Stimulated activated CD8-positive, alpha-beta memory T cell treated with anti-CD3 and anti-CD28 coated beads, Interleukin-4, amount 100 ng/mL, for 4 hours (primary cell): ENCODE measurements at places on chromosomes 4 and X.

GRCh38 chrX:17737986-17738713, 857 bp downstream of the SCML1 start:
- DNase-seq, result no peak

- DNase-seq, result no peak
Measured at GRCh38 chrX:40096395-40097091, 1.2 kb downstream of the BCOR start.

GRCh38 chr4:175253184-175253902, 335.2 kb downstream of the ADAM29 start:
- DNase-seq, result no peak

DNA sequence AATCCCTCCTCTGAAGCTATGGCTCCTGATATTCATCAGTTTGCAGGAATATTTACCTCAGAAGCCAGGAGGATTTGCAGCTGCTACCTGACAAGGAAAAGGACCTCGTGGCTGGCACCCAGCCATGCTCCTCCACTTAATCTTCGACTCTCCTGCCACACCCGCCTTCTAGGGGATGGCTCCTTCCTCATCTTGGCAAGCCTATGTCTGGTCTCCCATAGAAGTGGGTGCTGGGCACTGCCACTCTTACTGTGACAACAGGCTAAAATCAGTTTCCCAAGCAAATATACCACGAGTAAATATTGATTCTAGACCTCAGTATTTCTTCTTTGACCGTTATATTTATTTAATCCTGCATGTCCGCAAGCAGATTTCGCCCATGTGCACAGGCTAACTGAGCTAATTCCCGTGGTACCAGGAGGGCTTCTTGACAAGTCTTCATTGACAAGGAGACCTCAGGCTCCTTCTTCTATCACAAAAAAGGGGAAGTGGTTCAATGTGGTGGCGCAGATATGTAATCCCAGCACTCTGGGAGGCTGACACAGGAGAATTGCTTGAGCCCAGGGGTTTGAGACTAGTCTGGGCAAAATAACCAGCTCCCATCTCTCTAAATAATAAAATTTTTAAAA, 52.6 kb upstream of the DCTD start:
- DNase-seq, result no peak

GRCh38 chr4:62627141-62627540, 1427.0 kb downstream of the ADGRL3 start:
- DNase-seq, result no peak

DNA sequence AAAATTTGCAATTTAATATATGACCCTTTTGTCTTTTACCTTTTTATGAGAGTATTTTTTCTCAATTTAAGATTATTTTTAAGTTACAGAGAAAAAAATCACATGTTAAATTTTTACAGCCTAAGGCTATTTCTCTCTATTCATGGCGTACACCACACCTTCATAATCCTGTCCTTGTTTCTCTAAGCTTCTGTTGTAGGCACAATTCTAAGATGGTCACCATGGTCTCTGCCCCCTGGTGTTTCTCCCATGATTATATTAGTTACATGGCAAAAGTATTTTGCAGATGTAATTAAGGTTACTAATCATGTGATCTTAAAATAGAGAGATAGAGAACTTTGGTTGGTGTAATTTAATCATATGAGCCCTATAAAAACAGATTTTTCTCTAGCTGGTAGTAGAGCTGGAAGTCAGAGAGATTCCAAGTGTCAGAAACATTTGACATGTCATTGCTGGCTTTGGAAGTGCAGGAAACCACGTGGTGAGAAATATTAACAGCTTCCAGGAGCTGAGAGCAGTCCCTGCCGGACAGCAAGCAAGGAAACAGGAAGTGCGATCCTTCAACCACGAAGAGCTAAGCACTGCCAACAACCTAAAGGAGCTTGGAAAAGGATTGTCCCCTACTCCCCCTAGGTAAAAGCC, 89.8 kb downstream of the EIF4E start:
- no peak for DNase-seq

DNA sequence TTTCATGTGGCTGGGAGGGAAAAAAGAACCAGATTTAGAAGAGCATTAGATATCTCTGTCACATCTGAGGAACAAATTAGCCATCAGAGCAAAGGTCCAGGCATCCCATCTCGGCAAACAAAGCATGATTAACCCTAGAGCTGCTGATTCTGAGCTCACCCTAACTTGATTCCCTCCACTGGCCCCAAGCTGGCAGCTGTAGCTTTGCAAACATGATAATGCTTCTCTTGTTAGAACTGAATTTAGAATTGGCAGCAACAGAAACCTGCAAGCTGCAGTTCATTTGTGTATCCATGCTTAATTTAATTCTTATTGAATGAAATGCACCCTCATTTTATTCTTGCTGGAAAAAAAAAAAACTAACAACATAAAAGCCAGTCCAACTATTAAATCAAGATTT, 289.2 kb downstream of the IL1RAPL1 start:
- DNase-seq, result no peak

DNA sequence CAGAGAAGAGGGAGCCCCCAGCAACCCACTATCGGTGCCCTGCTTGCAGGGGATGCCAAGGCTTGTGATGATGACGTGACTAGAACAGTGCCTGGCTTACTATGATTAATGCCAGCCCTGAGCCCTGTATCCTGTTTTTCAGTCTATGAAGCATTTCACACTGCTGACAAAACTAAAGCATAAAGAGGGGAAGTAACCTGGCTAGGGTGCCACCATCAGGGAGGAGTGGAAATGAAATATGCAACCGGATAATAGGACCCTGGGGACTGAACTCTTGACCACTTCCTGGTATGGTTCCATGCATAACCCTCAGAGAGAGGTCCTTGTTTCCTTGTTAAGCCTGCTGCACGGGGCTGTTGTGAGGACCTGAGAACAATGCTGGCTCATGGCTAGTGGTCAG, 50.3 kb downstream of the MED28 start:
- no peak for DNase-seq

GRCh38 chr4:121800638-121800960, 524 bp upstream of the EXOSC9 start:
- no peak for DNase-seq

DNA sequence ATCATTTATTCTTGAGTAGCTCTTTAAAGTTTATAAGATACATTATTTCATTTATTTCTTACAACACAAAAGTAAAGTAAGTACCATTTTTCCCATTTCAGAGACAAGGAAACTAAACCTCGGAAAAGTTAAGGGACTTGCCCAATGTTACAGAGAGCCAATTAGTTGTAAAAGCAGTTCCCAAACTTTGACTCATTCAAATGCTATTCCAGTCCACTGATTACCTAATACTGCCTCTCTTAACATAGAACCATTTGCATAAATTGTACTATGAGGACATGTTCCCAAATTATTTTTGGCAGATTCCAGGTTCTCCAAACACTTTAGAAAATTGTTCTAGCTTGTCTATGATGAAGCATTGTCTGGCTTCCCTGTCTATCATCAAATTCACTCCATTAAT, 45.6 kb upstream of the GRIA3 start:
- DNase-seq, result no peak

- no peak for DNase-seq
Measured at GRCh38 chr4:139563515-139563914, 7.5 kb upstream of the SETD7 start.

DNA sequence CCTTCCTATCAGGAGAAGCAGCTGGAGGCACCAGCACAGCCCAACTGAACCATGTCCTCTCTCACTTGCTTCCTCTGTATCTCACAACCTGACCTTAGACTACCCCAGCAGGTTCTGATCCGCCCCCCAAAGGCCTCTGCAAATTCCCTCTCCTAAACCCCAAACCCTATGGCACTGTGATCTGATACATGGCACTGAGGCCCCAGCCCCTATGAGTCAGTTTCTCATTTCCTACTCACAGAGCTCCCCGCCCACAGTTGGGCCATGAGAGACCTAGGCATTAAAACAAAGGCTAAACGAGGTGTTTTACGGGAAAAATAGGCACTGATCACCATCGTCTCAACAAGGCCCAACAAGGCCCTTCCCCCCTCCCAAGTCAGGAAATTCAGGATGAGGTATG, 19.1 kb downstream of the SASH3 start:
- DNase-seq, result no peak

- DNase-seq, result no peak
Measured at GRCh38 chr4:118012142-118012541, 22.1 kb upstream of the NDST3 start.

DNA sequence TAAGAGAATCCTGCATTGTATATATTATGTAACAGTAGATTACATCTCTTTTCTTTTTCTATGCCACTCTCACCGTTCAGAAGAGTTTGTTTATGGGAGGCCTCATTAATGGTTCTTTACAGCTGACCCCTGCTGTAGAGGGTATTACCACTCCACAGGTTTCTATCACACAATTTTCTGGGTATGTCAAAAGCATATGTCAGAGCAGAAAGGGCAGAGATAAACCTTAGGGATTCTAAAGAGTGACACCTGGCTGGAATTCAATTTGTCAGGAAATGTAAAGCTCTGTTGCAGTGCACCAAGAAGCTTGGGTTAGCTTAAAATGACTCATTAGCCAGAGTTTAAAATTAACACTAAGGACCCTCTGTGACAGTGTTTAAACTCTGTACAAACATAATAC, 658.7 kb downstream of the PCDH18 start:
- no peak for DNase-seq

- no peak for DNase-seq
Measured at GRCh38 chr4:5619913-5620625, 88.3 kb downstream of the EVC2 start.
